ENCODE measurements at places on chromosomes 5 and 9.
A peak's percentile ranks its signal among the peaks of the same experiment; 100 is the strongest.

GRCh38 chr5:174098694-174099093 lies 53.2 kb downstream of the NSG2 start:
- no peak for DNase-seq

DNA sequence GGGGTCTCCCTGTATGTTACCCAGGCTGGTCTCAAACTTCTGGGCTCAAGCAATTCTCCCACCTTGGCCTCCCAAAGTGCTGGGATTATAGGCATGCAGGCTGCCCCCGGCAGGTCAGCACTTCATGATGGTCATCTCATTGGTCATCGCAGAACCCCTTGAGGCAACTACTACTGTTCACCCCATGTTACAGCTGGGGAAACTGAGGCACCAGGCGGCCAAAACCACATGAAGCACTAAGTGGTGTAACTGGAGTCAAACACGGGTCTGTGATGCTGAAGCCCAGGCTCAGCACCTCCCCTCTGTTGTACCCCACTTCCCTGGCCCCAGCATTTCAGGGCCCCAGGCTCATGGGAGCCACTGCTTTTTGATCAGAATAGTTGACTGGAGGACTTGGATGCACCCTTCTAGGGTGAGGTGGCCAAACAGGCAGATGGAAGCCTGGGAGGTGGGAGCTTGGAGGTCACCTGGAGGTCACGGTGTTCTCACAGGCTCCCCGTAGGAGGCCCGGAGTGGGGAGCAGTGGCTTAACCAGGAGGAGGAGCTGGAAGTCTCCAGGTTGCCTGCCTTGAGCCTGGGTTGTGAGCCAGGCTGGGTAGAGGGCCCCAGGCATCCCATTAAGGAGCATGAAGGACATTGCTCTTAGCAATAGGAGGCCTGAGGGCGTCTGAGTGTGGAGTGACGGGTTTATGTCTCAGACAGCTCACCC lies 57.3 kb upstream of the RPL26L1 start:
- no peak for DNase-seq

DNA sequence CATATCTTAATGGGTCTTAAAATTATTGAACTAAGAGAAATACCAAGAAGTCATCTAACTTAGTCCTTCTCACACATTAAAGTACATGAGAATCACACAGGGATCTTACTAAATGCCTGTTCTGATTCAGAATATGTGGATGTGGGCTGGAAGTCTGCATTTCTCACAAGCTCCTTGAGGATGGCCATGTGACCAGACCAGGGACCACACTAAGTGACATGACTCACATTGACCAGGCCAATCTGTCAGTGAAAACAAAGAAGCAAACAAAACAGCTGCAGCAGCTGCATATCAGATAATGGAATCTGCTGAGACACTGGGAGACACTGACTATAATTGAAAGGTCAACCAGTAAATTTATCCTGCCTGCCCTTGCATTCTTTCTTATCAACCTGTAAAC lies 110.5 kb downstream of the ADAMTS12 start:
- no peak for DNase-seq

GRCh38 chr5:88393716-88394535 lies 125.3 kb upstream of the TMEM161B start:
- DNase-seq, result no peak

DNA sequence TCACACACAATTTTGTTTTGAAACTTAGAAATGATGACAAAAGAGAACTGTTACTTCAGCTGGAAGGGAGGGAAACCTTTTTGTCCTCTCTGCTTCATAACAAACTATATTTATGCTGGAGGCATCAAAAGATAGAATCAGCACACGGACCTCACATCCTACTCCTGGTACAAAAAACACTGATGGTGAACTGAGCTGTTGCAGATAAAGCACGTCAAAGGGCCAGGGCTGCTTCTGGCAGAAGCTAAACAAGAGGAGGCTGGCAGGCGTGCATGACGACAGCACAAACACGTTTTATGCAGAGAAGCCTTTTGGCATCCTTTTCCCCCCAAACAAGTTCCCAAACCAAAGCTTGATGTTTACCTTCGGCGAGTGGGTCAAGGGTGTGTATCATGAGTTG lies 169.6 kb downstream of the SLC24A2 start:
- DNase-seq, result no peak

DNA sequence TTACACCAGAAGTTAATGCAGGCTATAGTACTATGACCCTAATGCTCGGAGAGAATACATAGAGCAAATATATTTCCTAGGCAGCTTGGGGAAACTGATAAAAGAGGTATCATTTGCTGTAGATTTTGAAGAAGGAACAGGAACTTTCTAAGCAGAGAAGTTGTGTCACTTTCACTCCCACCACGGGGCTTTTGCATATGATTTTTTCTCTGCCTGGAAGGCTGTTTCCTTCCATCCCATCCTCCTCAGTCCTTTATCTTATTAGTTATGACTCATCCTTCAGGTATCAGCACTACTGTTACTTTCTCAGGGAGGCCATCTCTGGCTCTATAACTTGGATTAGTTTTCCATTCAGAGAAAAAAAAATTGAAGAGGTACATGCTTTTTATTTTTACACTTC lies 2006.1 kb upstream of the WWC1 start:
- DNase-seq, result no peak

- no peak for DNase-seq
Observed at GRCh38 chr5:11467588-11467987, 436.7 kb downstream of the CTNND2 start.

DNA sequence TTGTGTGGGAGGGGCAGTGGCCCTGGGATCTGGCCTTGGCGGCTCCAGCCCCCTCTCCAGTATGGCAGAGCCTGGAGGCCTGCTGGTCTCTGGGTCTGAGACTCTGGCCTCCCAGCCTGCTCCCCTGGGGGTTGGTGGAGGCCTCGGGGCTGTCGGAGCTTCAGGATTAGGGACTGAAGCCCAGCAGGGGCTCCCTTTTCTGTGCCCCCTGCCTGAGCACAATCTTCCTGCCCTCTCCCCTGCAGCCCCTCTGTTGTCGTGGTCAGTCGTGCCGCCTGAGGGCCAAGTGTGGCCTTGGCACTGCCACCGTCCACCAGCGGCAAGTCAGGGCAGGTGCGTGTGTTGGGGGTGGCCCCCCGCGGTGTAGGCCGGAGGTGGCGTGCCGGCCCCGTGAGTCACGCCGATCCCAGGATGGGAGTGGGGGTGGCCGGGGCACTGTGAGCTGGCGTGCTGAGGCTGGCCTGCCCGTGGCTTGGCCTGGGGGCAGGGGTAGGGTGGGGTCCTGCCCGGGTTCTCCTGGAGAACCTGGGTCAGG lies 53.6 kb downstream of the RXRA start:
- no peak for DNase-seq

GRCh38 chr5:17190242-17190778 lies 27.1 kb upstream of the BASP1 start:
- peak; percentile 36 for DNase-seq

GRCh38 chr9:116101516-116101915 lies 52.1 kb upstream of the PAPPA start:
- DNase-seq, result no peak

DNA sequence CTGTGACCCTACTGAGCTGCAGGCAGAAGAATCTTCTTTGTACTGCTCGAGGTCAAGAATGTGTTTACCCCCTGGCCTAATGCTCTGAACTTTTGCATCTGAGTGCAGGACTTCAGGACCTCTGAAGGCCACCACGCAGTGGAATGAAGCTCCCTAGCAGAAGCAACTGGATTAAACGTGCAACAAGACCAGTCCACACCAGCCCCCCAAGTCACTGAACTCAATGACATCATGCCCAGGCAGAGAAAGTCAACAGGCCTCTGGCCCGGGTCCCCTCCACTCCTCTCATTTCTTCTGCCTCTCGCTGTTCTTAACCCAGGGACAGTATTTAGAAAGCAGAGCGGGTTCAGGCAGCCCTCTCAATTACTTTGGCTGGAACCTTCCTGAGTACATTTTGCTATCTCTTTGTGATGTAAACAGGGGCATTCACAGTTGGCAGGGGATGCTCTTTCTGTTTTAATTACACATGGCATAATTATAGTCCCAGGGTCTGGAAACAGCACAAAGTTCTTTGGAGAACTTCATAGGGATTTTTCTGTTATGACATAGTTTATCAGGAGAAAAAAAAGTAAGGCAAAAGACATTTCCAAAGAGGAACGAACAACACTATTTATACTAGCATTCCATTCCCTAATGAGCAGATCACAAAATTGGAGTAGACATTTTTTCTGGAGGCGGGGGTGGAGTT lies 108.2 kb upstream of the SPATA31D4 start:
- DNase-seq, result no peak
